NCI-H1048 (cell line): ENCODE measurements at places on chromosomes 3 and 15.

- DNase-seq, result no peak
Observed at GRCh38 chr3:69085833-69086722, 1.3 kb downstream of the ARL6IP5 start.

DNA sequence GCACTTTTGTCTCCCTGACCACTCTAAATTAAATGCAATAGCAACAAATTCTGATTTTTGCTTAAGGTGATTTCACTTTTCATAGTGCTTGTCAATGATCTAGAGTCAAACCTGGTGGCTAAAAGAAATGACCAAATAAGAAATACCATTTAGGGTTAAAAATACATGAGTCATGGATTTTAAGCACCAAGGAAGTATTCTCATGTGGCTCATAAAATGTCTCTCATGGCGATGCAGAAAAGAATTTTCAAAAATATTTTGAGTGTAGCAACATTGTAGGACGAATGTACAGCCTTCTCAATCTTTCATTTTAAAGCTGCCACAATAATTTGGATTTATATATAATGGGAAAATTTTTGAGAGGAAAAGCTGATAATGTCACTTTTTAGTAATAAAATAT is 193.6 kb downstream of the EPHA3 start:
- no peak for DNase-seq

DNA sequence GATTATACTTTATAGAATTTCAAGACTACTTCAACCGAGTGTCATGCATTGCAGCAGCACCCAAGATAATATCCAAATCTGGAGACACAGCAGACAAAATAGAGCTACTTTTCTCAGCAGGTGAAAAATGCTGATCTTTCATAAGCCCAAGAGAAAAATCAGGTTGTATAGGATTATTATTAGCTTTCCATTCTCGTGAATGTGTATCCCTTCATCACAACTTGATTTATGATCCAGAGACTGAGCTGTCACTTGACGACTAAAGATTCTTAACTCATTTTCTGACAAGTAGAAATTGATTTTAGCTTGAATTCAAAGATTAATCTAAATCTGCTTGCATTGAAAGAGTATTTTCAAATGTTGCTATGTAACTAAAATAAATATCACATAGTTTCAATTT is 32.4 kb downstream of the EPHA3 start:
- no peak for DNase-seq

DNA sequence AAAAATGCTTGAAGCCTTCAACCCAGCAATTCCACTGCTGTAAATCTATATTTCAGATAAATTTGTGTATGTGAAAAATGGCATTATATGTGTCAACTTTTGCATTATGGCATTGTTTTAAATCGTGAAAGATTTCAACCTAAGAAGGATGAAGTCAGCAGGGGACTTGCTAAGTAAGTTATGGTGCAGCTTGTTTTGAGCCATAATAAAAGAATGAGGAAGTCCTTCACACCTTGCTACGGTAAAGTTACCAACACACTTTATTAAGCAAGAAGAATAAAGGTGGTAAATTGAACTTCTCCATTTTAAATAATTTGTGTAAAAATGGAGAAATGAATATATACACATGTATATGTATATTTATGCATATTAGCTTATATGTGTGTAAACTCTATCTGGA is 371.4 kb downstream of the ROBO2 start:
- no peak for DNase-seq

DNA sequence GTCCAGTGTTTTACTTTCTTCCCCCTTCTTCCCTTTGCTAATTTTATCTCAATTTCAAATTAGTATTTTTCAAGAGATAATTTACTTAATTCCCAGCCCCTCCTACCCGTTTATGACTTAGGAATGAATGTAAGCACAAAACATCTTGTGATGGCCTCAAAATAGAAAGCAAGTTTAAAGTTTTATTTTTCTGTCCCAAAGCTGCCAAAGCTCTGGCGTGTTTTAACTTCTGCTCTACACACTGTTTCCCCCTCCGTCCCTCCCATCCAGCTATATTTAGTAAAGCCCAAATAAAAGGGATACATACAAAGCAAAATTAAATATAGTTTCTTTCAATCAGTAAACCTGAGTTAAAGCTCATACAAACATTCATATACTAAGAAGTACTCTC is 59.9 kb downstream of the IGF2BP2 start:
- no peak for DNase-seq

- DNase-seq, result no peak
Observed at GRCh38 chr3:113405180-113405579, 36.1 kb downstream of the CFAP44 start.

DNA sequence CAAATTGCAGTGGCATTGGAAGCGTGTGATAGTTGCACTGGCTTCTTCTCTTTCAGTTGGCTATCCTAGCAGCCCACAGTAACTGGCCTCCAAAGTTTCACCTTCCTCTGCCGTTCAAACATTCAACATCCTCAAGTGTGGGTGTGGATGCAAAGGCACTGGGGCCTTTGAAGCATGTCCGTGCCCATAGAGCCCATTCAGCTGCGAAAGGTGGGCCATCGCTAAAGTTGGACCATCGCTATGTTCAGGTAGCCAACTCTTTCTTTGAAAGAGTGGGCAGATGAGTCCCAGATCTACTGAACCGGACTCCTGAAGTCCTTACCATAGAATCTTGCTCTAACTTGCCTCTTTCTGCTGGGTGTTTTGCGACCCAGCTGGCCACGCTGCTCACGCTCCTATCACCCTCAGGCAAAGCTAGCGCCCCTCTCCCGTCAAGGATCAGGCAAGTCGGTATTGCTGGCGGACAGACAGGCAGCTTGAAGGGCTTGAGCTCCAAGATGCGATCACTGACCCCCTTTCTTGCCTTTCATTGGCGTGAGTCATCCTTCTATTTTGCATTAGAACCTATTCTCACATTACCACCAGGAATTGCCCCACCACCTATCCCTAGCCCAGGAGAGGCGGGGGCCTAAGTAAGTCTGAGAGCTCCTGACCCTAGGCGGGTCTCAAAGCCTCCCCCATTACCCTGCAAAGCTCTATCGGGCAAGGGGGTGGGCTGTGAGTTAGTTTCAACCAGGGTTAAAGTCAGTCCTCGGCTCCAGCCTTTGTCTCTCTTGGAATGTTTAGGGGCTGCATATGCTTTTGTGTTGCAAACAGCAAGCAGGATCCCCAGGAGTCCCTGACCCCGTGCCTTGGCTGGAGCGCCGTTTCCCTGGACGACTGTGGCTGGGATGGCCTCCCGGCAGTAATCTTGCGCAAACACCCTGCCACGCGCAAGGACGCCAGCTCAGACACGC is 28.7 kb downstream of the ZIC4 start:
- DNase-seq, result no peak

DNA sequence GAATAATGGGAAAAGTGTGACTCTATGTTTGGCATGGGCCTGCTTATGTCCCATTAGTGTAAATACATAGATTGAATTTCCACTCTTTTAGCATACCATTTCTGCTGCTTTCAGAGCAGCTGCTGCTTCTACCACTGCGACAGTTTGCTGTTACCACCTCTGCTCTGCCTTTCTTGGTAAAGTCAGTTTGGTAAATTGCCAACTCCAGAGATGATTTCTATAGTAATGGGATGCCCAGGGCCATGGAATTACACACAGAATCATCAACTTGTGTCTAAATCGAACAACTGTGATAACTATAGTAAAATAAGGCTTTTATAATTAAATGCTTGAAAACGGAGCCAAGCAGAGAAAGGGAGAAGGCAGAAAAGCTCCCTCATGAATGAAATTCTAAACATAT is 168.4 kb upstream of the VEPH1 start:
- DNase-seq, result no peak

- no peak for DNase-seq
Observed at GRCh38 chr15:72927451-72927850, 124.8 kb upstream of the NEO1 start.

DNA sequence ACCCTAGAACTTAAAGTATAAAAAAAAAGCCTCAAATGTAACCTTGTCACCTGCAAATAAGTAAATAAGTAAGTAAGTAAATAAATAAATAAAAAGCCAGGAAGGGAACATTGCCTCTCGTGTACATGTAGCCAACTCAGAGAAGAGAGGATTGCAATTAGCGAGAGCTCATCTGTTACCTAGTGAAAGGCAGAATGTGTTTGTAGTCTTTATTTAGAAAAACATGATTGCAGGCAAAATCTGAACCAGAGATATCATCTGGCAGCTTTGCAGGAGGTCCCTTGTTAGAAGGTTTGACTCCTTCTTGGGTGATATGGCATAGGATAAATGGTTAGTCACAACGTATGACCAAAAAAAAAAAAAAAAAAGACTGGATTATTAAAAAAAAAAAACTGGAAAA is 71.6 kb upstream of the SYN2 start:
- no peak for DNase-seq

- no peak for DNase-seq
Observed at GRCh38 chr3:172624999-172625398, 85.9 kb downstream of the NCEH1 start.

DNA sequence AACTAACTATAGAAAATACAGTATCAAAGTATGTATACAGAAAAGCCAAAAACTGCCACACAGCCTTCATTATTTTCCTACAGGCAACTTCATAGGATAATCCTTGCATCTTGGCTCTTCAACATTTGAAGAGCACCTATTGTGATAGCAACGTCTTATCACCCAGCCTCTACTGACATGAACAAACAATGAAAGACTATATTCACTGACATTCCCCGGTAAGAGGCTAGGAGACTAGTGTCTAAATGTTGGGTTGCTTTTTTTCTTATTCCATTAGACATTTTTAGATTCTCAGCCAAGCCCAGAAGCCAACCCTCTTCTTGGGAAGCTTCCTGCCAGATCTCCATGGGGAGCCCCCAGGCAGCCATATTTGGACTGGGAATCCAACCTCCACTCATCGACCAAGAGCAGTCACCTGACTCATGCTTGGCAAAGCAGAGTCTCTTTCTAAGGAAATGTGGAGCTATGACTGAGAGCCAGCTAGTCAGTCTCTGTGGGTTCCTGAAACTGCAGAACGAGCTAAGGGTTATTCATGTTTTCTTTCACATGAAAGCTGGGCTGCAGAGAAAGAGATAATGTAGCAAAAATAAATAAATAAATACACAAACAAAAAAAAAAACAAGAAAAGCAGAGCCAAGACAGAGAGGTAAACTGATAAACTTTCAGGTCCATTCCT is 227.5 kb downstream of the MAGI1 start:
- no peak for DNase-seq

GRCh38 chr15:98753726-98754656 is 105.7 kb downstream of the IGF1R start:
- DNase-seq, result no peak

DNA sequence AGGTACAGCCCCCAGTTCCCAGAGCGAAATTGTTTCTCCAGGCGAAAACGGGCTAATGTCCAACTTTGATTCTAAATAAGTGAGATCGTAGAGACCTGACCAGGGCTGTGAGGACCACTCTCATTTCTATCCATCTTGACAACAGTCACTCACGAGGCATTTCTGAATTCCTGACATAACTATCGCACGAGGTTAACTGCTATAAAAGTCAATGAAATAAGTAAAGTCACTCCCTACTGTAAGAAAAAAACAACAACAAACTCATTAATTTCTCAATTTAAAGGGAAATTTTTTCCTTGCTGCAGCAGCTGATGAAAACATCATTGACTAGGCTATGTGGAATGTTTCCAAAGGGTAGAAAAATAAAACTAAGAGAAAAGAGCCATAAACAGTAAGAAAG is 69.1 kb downstream of the GREM1 start:
- DNase-seq, result no peak

DNA sequence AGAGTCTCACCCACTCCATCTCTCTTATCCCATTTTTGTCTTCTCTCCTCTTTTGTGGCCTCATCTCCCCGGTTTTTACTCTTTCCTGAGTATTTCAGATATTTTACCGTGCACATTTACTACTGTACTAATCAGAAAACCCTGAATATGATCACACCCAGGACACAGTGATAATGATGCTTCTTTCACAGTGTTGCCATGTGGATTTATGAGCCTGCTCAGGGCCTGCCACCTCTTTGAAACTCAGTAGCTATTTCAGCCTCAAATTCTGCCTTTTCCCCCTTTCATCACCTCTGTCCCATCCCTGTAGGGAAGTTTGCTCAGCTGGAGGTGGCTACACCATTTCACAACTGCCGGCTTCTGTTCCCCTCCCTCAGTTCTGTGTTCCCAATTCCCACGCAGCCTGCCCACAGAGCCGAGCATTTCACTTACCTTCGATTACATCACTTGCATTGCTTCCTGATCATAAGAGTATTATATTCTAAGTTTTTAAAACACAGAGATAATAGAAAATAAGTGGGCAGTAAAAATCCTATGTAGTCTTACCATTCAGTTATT is 33.2 kb downstream of the ARNT2 start:
- no peak for DNase-seq

DNA sequence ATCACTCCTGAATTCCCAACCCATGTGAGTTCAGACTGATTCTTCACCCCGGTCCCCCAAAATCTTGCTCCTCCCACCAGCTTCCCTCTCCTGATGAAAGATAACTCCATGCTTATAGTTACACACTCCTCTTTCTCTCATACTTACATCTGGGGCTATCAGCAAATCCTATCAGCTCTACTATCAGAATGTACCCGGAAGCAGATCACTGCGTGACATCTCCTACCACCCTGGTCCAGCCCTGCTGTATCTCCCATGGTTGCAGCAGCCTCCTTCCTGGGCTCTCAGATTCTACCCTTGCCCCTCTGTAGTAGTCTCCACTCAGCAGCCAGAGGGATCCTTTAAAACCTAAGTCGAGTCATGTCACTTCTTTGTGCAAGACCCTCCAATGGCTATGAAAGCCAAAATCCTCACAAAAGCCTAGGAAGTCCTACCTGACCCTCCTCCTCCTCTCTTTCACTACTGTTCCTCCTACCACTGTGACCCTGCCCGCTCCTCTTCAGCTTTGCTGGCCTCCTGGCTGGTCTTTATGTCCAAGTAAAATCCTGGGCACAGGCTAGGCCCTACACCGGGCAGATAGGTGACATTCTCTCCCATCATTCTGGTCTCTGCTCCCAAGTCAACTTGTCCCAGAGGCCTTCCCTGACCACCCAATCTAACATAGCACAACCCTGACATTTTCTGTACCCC is 16.2 kb downstream of the XIRP1 start:
- DNase-seq, result no peak

DNA sequence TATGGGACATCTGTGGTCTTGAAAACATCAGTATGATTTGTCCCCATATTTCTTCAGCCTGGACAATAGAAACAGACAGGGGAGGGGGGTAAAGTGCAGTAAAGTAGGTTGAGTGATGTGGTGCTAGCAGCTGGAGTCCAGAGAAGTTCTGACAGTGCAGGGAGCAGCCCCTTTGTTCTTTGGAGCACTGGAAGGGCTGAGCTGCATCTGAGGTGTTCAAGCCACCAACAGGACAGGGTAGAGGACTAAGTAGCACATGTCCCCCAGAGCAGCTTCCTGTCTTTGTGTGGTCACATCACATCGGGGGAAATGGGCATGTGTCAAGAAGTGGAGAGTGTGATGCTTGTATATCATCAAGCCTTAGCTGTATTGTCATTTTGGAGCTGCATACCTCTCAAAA is 12.1 kb downstream of the MRPS22 start:
- no peak for DNase-seq

- DNase-seq, result no peak
Observed at GRCh38 chr15:96598514-96598913, 268.0 kb downstream of the NR2F2 start.

GRCh38 chr3:125386811-125387210 is 11.7 kb upstream of the ZNF148 start:
- no peak for DNase-seq
